ENCODE measurements at places on chromosomes 4 and X.

- no peak for DNase-seq
Observed at GRCh38 chr4:150906987-150907633, 108.0 kb downstream of the LRBA start.

DNA sequence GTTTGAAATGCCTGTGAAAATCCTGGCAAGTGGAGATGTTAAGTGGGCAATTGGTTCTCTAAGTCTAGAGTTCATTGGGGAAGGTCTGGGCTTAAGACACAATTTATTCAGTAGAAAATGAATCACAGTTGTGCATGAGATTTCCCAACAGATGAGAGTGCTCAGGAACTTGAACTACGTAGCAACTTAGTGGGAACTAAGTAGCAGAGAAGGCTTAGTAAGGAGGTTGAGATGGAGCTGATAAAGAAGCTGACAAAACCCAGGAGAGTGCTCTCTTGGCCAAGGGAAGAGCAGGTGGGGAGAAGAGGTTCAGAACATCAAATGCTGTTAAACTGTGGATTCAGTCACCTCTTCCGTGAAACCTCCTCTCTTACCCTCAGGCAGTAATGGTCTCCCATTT lies 33.0 kb downstream of the AFF1 start:
- no peak for DNase-seq

GRCh38 chrX:74179990-74180389 lies 124.0 kb upstream of the ZCCHC13 start:
- no peak for DNase-seq

DNA sequence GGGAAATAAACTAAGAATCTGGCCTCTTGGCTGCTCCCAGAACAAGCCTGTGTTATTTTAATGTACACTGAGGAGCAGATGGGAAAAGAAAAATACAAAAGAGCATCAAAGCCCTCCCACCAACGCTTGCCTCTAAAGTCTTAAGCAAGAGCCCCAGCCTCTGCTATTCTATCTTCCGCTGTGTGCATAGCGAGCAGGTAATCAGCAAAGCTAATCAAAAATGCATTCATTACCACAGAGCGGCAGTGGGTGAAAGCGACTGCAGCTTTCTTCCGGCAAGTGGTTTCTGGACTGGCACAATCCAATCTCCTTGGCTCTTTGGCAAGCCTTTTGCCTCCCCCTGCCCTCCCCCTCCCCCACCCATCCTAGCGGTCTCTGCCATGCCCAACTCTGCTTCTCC lies 13.5 kb upstream of the GRIA3 start:
- DNase-seq = no peak

DNA sequence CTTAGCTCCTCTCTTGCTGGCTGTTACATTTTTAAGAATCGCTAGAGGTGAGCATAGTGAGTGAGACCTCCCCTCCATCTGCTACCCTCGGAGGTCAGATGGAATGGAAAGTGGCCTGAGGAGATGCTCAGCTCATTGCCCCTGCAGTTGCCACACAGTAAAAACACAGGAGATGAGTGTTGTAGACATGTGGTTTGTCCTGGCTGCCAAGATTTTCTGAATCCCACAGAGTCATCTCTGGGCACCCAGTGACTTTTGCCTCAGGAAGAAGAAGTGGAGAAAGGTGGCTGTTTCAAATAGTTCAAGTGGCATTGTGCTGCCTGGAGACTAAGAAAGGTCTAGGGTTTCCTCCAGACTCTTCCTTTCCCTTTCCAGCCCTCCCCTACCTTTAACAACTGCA lies 271.0 kb downstream of the STK32B start:
- DNase-seq = no peak

- DNase-seq = peak; percentile 34
Observed at GRCh38 chr4:110055158-110055768, 142.6 kb downstream of the EGF start.

DNA sequence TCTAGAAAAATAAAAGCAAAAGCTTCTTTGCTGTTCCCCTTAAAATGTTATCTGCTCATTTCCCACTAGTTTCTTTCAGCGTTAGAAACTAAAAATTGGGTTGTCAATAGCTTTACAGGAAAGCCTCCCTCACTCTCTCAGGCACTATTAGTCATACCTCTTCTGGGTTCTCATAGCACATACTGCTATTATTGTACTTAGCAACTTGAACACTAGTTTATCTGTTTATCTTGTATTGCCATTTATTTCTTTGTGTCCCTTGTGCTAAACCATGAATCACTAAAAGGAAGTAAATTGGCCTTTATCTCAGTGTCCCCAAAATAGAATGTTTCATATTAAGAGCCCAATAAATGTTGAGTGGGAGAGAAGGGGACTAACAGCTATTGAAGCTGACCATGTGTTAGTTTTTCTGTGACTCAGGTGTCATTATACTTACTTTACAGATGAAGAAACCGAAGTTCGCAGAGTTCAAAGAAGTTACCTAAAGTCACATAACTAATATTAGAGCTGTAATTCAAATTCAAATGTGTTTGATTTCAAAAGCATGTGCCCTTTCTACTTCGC lies 124.8 kb upstream of the CITED1 start:
- no peak for DNase-seq

DNA sequence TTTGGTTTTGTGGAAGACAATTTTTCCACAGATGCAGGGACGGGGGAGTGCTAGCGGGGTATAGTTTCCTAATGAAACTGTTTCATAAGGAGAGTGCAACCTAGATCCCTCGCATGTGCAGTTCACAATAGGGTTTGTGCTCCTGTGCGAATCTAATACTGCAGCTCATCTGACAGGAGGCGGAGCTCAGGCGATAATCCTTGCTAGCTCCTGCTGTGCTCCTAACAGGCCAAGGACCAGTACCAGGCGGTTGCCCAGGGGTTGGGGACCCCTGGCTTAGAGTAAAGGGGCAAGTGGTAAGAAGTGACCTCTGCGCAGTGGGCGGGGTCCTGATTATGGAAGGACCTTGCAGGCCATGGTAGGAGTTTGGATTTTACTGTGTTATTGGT lies 3.8 kb downstream of the SCML1 start:
- DNase-seq = no peak

DNA sequence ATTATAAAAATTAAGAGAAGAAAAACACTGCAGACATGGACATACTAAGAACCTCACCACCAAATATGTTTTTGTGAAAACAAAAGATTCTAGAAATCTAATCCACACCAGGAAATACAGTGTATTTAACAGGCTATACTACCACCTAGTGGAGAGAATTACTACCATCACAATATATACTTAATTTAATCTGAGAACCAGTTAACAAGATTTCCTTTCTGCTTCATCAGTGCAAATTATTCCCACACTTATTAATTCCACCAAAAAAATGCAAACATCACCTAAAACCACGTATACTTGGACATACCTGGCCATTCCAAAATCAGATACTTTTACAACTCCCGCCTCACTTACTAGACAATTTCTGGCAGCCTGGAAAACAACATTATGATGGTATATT lies 7.0 kb upstream of the TXK start:
- DNase-seq = peak; percentile 67

DNA sequence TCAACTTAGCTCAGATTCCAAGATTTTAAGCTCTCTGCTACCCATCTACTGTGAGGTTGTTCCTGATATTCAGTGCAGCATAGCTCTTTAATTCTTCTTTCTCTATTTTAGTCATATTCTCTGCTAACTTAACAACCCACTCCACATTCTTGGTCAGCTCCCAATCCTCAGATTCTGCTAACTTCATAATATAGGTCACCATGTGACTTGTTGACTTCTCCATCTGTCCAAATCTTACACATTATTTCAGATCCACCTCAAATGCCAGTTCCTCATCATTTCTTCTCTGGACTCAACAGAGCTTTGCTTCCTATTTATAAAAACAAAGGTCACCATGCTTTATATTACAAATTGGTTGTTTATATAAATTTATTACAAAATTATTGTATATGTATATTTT lies 29.3 kb upstream of the RXFP1 start:
- no peak for DNase-seq

- DNase-seq = peak; percentile 5
Observed at GRCh38 chrX:56728752-56729151, 291 bp upstream of the NBDY start.

GRCh38 chrX:79361192-79361870 lies 5.8 kb downstream of the ITM2A start:
- DNase-seq = peak; percentile 22

DNA sequence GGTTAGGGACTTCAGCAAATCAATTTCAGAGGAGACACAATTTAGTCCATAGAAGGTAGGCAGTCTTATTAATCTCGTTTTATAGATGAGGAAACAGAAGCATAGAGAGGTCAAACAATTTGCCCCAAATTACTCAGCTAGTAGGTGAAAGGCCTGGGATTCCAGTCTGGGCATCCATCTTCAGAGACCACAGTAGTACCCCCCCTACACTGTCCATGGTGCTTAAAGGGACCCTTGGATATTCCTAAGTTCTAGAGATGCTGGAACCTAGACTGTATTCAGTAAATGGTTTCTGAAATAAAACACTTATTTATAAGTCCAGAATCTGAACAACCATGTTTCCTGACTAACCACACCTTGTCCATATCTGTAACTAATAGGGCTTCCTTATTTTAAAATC lies 174.8 kb downstream of the CEP135 start:
- DNase-seq = no peak

GRCh38 chrX:40885989-40886388 lies 150.6 kb upstream of the MED14 start:
- DNase-seq = no peak

DNA sequence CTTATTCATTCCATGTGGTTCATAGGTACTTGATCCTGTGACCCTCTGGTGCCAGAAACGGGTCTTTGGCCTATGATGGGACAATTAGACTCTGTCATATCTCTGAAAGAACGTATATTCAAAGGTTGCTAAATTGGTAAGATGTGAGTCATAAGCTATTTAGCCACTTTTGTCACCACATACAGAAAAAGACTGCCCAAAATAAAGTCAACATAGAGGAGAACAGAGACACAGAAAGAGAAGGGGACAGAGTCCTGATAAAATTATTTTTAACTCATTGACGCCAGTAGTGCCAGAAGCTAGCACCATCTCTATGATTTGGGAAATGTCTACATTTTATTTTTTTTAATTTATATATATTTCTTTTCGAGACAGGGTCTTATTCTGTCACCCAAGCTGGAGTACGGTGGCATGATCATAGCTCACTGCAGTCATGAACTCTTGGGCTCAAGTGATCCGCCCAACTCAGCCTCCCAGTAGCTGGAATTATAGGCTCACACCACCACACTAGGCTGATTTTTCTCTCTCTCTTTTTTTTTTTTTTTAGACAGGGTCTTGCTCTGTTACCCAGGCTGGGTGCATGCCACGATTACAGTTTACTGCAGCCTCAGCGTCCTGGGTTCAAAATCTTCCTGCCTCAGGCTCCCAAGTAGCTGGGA lies 92.1 kb upstream of the COX18 start:
- DNase-seq = no peak

GRCh38 chr4:16844816-16845586 lies 53.4 kb downstream of the LDB2 start:
- DNase-seq = no peak

- no peak for DNase-seq
Observed at GRCh38 chr4:25313201-25313895, 774 bp downstream of the ZCCHC4 start.

DNA sequence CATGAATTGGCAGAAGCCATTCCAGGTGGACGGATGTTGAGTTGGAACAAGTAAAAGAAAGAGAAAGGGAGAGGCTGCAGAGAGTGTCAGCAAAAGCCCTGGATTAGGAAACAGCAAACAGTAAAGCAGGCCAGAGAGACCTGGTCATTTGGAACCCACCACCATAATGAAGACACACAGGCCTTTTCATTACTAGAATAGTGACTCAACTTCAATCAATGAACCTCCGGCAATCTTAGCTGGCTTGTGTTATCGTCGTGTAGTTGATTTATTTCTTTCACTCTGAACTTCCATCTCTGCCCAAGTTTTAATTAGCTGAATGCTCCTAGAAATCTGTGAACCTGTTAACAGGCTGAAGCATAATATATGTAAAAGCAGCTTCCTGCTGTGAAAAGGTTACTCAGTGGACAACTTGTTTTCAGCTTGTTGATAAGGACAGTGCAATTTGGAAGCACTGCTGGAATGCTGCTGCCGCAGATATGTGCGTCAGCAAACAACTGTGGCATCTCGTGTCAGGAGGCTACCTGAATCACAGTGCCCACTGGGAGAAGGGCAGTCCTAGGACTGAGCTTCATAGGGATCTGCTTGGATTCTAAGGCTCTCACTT lies 68.8 kb downstream of the SPANXN4 start:
- no peak for DNase-seq

DNA sequence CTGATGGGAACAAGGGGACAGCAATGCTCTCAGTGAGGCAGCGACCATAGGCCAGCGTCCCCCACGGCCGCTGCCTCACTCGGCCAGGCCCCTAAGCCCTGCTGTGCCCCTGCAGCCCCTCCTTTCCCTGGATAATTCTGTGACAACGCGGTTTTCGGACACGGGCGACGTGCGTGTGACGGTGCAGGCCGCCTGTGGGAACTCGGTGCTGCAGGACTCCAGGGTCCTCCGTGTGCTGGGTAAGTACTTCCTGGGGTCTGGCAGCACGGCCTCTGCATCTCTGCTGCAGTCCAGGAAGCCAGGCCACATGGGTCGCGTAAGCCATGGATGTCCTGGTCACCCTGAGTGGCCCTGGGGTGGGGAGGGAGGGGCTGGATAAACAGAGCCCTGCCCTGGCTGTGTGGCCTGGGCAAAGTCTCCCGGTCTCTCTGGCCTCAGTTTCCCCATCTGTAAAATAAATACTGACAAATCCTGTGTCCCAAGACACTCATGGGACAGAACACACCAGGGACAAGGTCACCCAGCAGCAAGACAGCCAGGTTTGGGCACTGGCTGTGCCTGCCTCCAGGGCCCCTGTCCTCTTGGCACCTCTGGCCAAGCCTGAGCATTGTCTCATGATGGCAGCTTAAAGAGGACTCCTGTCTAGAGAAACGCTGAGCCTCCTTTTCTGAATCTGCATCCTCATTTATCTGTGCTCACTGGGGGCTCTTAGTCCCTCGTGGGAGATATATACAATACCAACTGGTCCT lies 212.8 kb downstream of the AFAP1 start:
- DNase-seq = no peak

- no peak for DNase-seq
Observed at GRCh38 chrX:45524805-45525204, 324.1 kb upstream of the DIPK2B start.

GRCh38 chrX:85627363-85627762 lies 247.9 kb upstream of the POF1B start:
- DNase-seq = no peak

- peak; percentile 9 for DNase-seq
Observed at GRCh38 chrX:39820938-39821708, 276.6 kb downstream of the BCOR start.

- no peak for DNase-seq
Observed at GRCh38 chr4:40114206-40114605, 57.6 kb downstream of the N4BP2 start.

- no peak for DNase-seq
Observed at GRCh38 chr4:150938873-150939499, 76.1 kb downstream of the LRBA start.

DNA sequence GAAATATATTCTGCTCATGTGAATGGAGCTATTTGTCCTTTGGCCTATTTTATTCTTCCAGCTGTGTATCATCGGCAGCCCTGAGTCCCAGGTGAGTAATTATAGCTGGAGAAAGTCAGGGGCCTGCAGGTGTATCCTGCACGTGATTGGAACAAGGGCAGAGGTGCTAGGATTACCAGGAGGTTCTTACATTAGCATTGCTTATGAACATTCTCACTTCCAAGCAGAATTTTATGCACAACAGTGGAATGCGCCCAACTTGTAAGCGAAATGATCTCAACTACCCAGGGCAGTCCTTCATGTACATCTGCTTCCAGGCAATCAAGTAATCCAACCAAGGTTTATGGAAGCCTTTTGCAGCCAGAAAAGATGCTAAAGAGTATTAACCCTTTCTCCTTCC lies 68.9 kb upstream of the NRK start:
- no peak for DNase-seq

GRCh38 chrX:49309401-49309981 lies 6.0 kb downstream of the GAGE10 start:
- peak; percentile 31 for DNase-seq
